PC-9 (cell line): ENCODE measurements at places on chromosomes 4 and X. TPM values are rescaled to one million over a fixed set of nuclear protein-coding genes. Genes with fewer than 3 reads are reported as not detected.

Gene SSX3
- total RNA-seq: not detected in 2 replicates

Gene ADH1C
- 0.50 and 0.63 TPM in 2 replicates for total RNA-seq

Gene CRMP1
- total RNA-seq: not detected in 2 replicates

Gene FAT4
- 4.5 and 5.5 TPM in 2 replicates for total RNA-seq

Gene ADH7
- not detected in 2 replicates for total RNA-seq

Gene RAB9B
- not detected in 2 replicates for total RNA-seq

- DNase-seq: peak; percentile 60
Observed at GRCh38 chr4:15659768-15660570, 4.8 kb upstream of the FBXL5 start.

DNA sequence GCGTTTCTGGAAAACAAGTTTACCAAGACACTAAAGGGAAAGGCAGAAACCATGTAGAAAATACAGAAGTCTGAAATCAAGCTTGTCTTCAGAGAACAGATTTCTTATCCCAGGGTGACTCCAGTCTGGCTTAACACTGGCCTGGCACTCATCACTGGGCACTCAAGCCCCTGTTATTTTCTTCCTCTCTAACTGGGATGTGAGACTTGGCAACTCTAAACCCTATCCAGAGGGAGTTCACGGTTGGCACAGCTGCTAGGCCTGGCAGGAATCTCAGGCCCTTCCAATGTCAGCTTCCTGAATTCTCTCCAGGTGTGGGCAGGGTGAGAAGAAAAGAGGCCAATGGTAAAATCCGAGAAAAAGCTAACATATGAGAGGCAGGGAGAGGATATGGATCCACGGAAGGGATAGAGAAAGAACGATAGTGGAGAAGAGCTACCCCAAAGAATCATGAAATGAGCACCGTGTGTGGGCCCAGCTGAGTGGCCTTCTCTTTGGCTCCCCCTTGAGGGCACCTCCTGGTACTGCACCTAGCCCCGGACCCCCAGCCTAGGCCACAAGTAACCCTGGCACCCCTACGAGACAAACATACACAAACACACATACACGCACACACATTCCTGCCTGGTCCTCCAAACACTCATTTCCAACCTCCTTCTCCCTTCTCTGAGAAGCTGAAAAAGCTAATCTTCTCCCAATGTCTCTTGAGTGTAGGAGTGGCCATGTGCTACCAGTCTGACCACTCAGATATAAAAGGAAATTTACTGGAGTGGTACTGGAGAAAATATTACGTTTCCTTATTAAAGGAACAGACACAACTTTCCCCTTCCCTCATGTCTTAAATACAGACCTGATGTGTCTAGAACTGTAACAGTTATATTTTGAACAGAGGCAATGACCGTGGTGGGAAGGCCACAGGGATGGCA, 16.6 kb upstream of the PTCHD1 start:
- DNase-seq: no peak

GRCh38 chr4:137994853-137995252, 247.3 kb downstream of the SLC7A11 start:
- no peak for DNase-seq

DNA sequence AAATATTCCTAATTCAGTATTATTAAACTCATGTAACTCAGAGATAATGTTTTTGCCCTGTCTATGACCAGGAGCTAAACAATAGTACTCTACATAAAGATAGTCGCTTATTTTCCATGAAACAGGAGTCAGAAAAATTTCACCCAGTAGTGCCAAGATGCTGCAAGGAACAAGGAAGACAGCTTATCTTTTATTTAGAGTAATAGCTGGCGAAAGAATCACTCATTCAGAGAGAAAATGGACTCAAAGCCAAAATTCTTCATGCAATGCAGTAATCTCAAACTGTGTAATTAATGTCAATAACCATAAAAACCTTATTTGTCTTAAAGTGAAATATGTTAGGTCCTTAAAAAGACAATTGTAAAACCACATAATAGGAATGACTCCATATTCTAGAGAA, 477.8 kb downstream of the ANKRD50 start:
- DNase-seq: no peak

DNA sequence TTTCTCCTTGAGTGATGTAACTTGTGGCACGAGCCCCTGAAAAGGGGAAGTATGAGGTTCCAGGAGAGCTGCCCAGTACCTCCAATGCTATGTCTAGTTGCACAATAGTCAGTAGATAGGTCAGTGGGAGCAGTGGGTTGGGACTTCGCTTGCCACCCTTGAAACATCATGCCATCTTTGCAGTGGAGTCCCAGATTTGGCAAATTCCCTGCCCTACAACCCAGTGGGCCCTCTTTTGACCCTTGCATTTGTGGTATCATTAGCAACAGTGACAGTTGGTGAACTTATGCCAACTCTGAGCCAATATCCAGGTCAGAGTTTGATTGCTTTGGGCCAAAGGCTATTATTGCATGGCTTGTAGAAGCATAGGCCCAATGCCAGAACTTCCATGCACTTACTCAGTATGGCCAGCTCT, 12.3 kb downstream of the FHL1 start:
- DNase-seq: peak; percentile 42

- no peak for DNase-seq
Observed at GRCh38 chr4:30601070-30601865, 118.9 kb upstream of the PCDH7 start.

DNA sequence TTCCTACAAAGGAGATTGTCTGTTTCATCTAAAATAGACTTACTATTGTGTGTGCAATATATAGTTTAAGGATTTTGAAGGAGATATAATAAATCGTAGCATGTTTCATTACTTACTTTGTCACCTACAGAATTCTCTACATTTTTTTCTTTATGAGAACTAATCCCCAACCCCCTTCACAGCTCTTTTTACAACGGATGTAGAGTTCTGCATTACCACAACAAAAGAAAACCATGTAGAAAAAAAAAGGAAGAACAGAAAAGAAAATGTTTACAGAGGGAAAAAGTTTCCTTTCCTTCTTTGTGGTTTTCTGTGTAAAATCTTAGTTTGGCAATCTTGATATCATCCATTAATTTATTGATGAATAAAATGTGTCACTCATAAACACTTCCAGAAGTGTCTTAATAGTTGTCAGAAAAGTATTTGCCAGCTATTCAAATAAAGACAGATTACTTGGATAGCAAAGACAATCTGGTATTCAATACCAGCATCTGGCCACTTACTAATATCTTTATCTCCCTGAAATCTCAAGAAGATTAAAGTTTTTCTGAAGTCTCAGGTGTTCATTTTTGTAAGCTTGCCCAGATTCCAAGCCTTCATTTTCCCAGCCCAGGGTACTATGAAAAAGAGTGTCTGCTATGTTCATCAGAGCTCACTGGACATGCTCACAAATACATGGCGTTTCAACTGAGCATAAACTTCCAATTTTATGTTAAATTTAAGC, 806.8 kb downstream of the PCDH19 start:
- no peak for DNase-seq

DNA sequence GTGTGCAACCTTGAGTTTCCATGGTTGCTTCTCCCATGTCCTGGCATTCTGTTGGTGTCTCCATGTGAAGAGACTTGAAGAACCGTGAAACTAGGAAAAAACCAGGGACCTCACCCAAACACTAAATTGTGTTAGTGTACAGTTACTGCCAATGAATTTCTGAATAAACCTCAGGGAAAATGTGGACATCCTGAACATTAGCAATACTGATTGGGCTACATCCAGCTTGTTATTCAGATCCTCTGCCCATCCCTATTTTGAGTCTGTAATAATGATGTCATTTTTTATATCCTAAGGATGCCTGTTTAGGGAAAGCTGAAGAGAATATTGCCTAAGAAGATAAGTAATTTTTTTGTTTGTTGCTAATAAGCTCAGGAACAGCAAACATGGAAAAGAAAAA, 262.7 kb downstream of the TMA16 start:
- no peak for DNase-seq

GRCh38 chr4:86944964-86945781, 10.4 kb downstream of the AFF1 start:
- DNase-seq: no peak

GRCh38 chr4:70885174-70885573, 17.0 kb upstream of the MOB1B start:
- no peak for DNase-seq

DNA sequence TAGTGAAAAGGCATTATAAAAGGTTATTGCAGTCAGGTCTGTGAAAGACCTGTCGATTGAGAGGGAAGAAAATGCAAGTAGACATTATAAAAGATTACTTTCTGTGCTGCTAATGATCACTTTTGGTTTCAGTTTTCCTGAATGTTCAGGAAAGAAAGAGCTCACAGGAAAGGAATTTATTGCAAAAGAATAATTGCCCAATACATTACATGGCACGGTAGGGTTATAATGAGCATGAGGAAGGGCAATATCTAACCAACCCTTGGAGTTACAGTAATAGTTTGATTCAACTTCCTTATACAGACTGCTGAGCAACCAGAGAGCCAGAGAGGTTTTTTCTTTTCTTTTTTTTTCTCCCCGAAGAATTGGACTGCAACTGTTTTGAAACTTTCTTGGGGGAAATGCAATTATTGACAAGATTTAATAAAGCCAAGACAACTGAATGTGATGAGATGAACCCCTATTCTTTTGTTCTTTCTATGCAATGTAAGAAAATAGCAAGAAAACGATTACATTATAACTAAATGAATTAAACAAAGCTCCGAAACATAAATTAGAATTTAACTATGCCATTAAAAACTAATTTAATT, 247.0 kb downstream of the C4orf33 start:
- DNase-seq: no peak

- no peak for DNase-seq
Observed at GRCh38 chr4:81723927-81724587, 252.3 kb upstream of the RASGEF1B start.

DNA sequence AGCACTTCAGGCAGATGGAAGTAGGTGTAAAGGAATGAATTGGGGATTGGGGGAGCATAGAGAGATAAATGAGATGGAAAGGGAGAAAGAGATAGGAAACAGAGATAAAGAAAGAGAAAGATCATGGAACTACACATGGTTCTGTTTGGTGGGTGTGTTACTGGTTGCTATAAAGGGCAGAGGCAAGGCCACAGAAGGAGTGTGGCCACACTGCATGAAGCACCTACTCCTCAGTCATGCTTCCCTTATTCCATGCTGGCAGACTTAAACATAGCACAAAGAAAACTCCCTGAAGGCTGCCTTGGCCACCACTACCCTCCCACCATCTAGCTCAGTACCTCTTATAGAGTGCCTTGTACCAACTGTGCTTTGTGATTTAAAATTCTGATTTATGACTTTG, 56.9 kb downstream of the OPHN1 start:
- no peak for DNase-seq

- no peak for DNase-seq
Observed at GRCh38 chr4:79514621-79515329, 106.7 kb upstream of the GK2 start.

GRCh38 chr4:40520533-40520932, 109.1 kb downstream of the RBM47 start:
- no peak for DNase-seq

GRCh38 chrX:69318651-69319340, 153.5 kb upstream of the PJA1 start:
- DNase-seq: no peak

GRCh38 chr4:117084866-117085701, at the start of gene TRAM1L1:
TSS of gene TRAM1L1 (minus strand) at chr4:117085576. CDS start at chr4:117085393, 183 bp downstream.
- peak; percentile 49 for DNase-seq
